ENCODE measurements at places on chromosomes 7 and 10.

DNA sequence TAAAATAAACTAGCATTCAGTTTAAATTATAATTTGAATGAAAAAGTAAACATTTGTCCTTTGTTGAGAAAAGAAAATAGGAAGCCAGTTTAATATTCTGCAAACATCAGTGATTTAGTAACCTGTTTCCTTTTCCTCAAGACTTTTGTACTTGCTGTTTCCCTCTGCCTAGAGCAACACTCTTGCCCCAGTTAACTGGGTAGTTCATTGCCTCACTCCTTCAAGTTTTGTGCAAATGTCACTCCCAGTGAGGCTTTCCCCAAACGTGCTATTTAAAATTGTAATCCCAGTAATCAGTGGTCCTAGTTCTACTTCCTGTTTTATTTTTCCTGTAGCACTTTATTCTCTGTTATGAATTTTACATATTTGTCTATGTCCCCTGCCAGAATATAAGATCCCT lies 23.8 kb downstream of the DLD start:
- no peak for DNase-seq

DNA sequence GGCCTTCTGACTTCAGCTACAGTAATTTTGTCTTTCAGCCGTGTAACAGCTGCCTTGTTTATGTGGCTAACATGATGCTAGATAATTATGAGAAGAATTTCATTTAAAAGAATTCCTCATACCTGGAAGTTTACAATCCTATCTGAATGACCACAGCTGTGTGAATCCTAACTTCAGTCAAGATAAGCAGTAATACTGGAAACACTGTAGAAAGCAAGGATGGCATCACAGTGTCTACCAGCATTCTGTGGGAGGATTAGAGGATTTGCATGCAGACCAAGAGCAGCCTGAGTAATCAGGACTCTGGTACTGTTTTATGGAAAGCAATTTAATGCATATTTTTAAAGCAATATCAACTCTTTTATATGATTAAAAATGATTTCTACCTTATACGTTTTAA lies 282.4 kb downstream of the EXOC4 start:
- DNase-seq, result no peak

- no peak for DNase-seq
These were observed 20.9 kb downstream of the EBF3 start for GRCh38 chr10:129942936-129943715.

DNA sequence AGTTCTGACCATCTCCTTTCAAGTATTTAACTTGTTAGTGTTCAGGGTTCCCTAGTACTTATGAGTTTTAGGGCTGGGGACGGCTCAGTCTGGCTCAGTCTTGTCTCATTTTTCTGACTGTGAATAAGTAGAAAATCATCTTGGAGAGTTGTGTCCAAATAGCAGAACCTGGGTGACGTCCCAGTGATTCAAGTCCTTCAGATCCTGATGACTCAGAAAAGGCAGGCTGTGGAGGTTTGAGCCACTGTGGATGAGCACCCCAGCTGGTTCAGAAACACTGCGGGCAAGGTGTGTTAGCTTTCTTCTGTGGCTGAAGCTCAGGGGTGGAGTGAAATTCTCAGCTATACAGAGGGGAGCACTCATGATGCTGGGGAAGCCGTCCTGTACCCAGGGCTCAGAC lies 154.4 kb upstream of the NPY start:
- no peak for DNase-seq

- DNase-seq, result no peak
These were observed 163.2 kb upstream of the SHH start for GRCh38 chr7:155975490-155975889.

DNA sequence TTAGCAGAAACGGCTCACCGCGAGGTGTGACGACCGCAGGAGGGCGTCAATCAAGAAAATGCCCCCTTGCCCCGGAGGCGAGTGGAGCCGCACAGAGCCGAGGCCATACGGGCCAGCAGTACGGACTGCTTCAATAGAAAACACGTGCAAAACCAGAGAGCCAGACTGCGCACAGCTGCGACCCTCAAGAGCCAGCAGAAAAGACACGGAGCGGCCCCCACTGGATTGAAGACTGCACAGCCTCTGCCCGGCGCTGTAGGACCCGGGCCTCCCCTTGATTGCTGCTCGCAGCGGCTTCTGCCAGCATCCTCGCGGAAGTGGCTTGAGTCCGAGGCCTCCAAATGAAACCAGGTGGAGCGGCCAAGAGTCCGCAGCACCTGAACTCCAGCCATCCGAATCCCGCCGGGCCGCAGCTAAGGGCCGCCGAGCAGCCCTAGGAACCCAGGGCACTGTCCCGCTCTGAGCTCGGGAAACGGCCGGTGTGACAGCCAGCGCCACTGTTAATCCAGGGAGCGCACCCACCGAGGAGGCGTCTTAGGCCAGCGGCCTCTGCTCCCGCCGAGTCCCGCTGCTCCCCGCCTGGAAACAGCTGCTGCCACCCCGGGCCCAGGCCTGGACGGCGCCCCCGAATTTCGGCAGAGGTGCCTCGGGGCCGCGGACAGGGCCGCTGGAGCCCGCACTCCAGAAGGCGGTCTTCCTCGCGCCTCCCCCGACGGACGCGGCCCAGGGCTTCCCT lies 660 bp upstream of the HHEX start:
- no peak for DNase-seq

GRCh38 chr7:39042670-39043069 lies 65.0 kb downstream of the POU6F2 start:
- DNase-seq, result no peak

DNA sequence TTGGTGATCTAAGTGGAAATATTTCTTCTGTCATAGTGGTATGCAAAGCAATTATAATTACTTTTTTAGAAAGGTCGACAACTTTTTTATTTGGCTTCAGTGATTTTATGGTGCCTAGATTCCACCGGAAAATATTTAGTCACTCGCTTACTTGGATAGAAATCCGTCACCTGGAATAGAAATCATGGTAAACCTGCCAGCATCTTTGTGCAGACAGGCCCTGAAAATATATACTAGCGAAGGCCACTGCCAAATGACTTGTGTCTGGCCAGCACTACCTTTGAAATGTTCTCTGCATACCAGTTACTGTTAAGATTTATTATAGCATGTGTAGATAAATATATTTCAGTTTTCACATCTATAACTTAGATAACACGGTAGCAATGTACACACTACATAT lies 226.4 kb downstream of the AGMO start:
- DNase-seq, result no peak

- no peak for DNase-seq
These were observed 620 bp downstream of the SLK start for GRCh38 chr10:103967448-103968071.

- DNase-seq, result no peak
These were observed 45.5 kb upstream of the GPAM start for GRCh38 chr10:112229096-112229495.

GRCh38 chr7:40546616-40547501 lies 412.1 kb downstream of the SUGCT start:
- DNase-seq, result no peak

- DNase-seq, result no peak
These were observed 24.2 kb downstream of the ADIRF start for GRCh38 chr10:86992456-86992855.

DNA sequence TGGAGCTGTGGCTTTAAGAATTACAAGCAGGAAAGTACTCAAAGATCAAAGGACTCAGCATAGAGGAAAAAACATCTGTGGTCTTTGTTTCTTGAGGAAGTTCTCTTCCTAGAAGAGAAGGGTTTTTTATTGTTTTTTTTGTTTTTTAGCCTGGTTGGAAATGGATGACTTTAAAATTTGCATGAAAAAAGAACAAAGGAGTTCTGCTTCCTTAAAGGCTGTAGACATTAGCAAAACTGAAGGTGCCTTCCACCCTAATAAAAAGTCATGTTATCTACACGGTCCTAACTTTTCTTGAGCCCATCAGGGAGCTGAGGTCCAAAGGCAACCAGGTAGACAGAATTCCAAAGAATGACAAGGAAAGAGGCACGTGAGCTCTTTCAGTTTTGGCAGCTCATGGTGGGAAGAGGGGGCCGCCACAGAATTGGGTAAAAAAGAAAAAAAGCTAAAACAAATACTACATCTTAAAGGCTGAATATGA lies 356.6 kb downstream of the SH2D4B start:
- DNase-seq, result no peak

All from putamen (tissue), 1 donor.